Activated T-helper 17 cell treated with anti-CD3 and anti-CD28 coated beads, Interleukin-2, amount 50 U/mL, for 72 hours (primary cell): ENCODE measurements at places on chromosomes 3 and 15.

DNA sequence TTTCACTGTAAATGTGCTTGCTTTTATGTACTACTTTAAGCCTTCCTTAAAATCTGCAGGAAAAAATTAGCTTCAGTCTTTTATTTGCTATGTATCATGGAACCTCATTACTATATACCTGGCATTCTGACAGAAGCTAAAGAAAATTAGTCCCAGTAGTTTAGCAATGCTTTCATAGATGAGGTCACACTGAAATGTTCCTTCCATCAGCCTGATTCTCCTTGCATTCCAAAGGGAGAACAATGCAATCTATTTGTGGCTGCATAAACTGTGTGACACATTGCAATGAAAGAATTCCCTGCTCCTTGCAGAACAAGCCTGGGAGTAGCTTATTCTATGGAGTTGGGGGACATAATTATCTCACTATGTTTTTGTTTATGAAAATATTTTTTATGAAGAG is 691.5 kb upstream of the ARPP21 start:
- H3K4me1 ChIP-seq = no peaks in the 10 kb centered on the region
- H3K36me3 ChIP-seq = no peaks in the 10 kb centered on the region
- no peak for ATAC-seq
- no peak overlapping the region for H3K4me3 ChIP-seq
- no peaks in the 10 kb centered on the region for H3K27me3 ChIP-seq

GRCh38 chr3:63819151-63819398 is at the start of gene C3orf49:
TSS of gene C3orf49 (plus strand) at chr3:63819299. CDS start at chr3:63819472, 173 bp downstream.
- no peak within 1 kb of the TSS for H3K27ac ChIP-seq
- H3K4me1 ChIP-seq = no peaks in the 10 kb centered on the region
- H3K4me3 ChIP-seq = no peak within 1 kb of the TSS
- ATAC-seq = no peak

- no peaks in the 10 kb centered on the region for H3K36me3 ChIP-seq
- H3K27me3 ChIP-seq = peaks cover 3% of the 10 kb centered on the region
- no peak overlapping the region for H3K27ac ChIP-seq
- no peak for ATAC-seq
- no peaks in the 10 kb centered on the region for H3K4me1 ChIP-seq
- no peak overlapping the region for H3K4me3 ChIP-seq
Observed at GRCh38 chr3:22920006-22920405, 283.1 kb upstream of the UBE2E2 start.

DNA sequence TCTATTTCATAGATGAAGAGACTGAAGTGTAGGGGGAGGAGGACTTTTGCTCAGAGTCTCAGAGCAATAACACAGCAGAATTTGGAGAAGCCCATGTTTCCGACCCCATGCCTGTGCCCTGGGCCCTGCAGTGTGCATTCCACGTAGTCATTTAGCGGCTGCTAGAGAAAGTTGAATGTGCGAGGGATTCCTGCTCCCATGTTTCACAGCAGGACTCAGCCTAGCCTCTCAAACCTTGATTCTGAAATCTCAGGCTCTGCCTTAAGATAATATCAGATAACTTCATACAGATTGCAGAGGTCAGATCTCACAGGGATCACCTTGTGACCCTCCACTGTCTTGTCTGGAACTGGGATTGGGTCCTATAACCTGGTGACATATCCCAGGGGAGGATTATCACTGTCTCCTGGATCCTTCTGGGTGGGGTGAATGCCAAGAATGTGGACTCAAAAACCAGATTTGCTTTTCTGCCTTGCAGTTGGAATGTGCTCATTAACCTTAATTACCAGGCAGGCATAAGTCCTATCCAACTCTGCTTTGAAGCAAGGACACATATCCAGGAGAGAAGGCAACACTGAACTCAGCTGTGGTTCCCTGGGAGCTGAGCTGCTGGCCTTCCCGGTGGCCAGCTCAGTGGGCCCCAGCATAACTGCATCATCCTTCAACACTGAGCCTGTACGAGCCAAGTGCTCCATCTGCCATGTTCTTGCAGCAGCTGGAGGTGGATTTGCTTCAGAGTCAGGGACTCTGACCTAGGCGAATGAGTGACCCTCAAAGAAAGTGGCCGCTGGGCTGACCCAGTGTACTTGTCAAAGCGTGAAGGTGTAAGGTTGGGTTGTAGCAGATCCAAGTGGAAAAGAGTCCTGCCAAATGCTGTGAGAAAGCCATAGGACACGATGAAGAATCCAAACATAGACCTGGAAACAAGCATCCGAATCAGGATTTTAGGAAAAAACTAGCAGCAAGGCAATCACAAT is 43.0 kb downstream of the CTXND1 start:
- no peak overlapping the region for H3K27ac ChIP-seq
- ATAC-seq = no peak
- H3K4me1 ChIP-seq = no peaks in the 10 kb centered on the region
- no peaks in the 10 kb centered on the region for H3K36me3 ChIP-seq
- no peak overlapping the region for H3K4me3 ChIP-seq
- peaks cover 36% of the 10 kb centered on the region for H3K27me3 ChIP-seq

DNA sequence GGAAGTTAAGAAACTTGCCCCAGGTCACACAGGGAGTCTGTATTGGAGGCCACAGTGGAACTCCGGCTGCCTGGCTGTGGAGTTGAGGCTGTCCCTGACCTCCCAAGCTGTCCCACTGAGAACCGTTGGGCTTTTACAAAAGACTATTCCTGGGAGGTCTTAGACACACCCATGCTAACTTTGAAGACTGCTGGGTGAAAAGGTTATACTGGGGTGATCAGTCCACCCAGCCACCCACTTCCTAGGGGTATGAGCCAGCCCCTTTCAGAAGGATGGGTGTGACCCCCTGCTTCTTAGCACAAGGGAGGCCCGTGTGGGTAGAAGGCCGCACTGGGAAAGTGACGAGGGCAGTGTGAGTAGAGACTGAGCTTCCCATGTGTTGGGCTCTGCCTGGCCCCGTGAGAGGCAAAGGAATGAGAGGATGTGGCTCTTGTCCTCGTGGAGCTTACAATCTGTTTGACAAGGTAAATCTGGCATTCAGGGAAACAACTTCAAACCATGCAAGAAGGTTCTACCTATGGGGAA is 19.0 kb downstream of the MRAS start:
- no peak overlapping the region for H3K27ac ChIP-seq
- H3K4me1 ChIP-seq = peaks cover 8% of the 10 kb centered on the region
- peaks cover 13% of the 10 kb centered on the region for H3K27me3 ChIP-seq
- H3K4me3 ChIP-seq = no peak overlapping the region
- no peaks in the 10 kb centered on the region for H3K36me3 ChIP-seq
- ATAC-seq = no peak

DNA sequence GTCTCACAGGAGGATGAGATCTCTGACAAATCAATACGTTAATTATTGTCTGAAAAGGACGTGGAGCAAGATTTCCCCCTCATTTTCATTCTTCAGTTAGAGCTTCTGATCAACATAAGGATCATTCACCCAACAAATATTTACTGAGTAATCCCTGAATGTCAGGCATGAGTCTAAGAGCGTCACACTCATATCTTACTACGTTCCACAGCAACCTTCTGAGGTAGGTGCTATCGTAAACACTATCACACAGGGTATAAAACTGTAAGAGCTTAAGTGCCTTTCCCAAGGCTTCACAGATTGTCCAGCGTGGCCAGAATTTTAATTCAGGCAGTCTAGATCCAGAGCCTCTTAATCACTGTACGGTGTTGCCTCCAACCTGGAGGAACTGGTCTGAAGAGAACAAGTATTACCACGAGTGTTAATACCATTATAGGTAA is 10.6 kb upstream of the TM4SF1 start:
- no peaks in the 10 kb centered on the region for H3K4me1 ChIP-seq
- peaks cover 6% of the 10 kb centered on the region for H3K27me3 ChIP-seq
- ATAC-seq = no peak
